Stimulated activated CD8-positive, alpha-beta memory T cell treated with anti-CD3 and anti-CD28 coated beads, Interleukin-15, amount 100 ng/mL, for 4 hours (primary cell): ENCODE measurements at places on chromosomes 7 and 10.

- DNase-seq: no peak
Observed at GRCh38 chr7:48049850-48050249, 14.5 kb downstream of the C7orf57 start.

DNA sequence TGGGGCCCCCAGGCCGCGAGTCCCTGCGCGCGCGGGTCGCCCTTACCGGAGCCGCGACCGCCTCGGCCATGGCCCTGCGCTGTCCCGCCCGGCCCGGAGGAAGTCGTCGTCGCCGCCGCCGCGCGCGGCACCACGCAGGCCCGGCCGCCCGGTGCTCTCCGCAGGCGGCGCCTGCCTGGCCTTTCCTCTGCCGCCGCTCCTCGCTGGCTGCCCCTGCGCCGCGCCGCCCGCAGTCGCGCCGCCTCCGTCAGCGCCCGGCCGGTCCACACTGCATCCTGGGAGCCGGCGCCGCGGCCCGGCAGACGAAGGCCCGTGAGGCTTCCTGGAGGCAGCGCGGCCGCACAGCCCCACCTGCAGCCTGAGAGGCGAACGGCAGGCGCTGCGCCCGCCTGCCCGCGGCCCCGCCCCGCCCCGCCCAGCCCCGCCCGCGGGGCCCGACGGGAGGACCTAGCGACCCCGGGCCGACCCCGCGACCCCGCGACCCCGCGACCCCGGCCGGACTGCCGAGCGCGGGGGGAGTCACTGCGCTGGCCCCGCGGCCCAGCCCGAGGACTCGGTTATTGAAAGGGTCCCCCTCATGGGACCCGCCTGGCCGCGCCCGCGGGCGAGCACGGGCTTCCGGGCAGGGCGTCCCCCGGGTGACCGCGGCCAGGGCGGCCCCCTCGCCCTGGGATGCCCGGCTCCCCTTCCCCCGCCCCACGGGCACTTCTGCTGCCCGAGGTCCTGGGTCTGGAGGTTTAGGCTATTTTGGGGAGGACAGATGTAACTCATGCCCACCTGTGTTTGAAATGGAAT lies at the start of gene ZNF746:
Gene ZNF746 (minus strand): TSS at position 343 of the 795 bp plus-strand sequence. CDS start 273 bp downstream, at position 70.
- DNase-seq: peak; percentile 56

DNA sequence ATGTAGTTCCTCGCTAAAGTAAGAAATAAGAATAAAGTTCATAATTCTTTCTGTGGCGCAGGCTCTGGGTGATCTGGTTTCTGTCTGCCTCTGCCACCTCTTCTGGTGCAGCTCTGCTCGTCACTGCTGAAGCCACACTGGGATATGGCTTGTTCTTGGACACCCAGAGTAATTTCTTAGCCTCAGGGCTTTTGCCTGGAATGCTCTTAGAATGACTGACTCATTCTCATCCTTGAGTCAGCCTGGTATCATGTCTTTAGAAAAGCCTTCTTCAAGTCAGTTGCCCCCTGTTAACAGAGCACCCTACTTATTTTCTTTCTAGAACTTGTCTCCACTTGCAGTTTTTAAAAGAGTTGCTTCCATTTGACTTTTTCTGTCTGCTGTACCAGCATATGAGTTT lies 2.0 kb downstream of the ZSCAN25 start:
- DNase-seq: no peak

DNA sequence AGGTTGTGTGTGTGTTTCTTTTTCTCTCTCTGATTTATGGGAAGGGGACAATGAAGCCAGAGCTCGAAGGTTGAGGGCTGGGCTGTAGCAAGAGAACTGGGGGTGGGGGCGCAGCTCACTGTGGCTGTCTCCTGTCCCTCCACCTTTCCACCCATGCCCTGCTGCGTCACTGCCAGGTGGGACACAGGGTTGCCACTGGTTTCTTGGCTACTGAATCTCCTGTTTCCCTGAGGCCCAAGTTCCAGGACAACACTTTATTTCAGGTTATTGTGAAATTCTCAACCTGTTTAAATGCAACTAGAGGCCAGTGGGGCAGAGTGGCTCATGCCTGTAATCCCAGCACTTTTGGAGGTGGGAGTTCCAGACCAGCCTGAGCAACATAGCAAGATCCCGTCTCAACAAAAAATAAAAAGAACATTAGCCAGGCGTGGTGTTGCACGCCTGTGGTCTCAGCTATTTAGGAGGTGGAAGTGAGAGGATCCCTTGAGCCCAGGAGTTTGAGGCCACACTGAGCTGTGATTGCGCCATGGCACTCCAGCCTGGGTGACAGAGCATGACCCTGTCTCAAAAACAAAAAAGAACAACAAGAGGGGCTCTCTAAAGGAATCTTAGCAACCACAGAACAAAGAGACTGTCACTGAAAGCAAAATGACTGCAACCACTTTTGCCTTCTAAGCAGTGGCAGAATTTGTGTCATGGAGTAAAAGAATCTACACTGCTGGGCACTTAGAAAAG lies 22.6 kb downstream of the TBATA start:
- DNase-seq: no peak

- no peak for DNase-seq
Observed at GRCh38 chr7:112898432-112899290, 108.5 kb upstream of the TMEM168 start.

- DNase-seq: no peak
Observed at GRCh38 chr10:125407000-125407502, 246.7 kb upstream of the CTBP2 start.

GRCh38 chr10:11339013-11339412 lies 272.4 kb downstream of the USP6NL start:
- DNase-seq: no peak

DNA sequence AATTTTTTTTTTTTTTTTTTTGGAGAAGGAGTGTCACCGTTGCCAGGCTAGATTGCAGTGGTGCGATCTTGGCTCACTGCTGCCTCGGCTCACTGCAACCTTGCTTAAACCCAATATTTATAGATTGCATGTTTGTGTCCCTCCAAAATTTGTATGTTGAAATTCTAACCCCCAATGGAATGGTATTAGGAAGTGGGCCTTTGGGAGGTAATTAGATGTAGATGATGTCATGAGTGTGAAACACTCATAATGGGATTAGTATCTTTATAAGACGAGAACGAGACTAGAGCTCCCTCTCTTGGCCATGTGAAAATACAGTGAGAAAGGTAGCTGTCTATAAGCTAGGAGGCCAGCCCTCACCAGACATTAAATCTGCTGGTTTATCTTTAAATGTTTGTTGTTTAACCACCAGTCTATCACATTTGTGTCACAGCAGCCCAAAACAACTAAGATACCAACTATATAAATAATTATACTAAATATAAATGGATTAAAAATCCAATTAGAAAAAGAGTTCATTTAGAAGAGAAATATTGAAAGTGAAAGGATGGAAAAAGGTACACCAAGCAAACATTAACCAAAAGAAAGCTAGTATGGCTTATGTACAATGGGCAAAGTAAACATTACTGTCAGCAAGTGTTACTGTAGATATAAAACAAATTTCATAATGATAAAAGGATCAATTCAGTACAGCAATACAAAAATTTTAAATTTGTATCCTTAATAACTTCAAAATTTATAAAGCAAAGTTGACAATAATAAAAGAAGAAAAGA lies 9.3 kb downstream of the TCAF1 start:
- DNase-seq: no peak

DNA sequence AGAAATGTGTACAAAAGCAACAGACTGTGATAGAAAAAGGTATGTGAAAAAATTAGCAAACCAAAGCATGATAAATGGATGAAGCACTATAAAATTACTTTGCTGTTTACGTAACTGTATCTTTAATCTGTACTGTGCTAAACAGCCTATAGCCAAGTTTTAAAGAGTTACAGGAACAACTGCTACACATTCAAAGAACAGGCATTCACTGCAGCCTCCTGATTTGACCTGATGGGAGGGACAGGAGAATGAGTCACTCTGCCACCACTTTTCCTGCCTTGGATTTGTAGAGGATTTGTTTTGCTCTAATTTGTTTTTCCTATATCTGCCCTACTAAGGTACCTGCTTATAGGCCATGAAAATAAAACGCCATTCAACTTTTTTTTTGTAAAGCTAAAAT lies 116.1 kb downstream of the FANK1 start:
- DNase-seq: no peak

DNA sequence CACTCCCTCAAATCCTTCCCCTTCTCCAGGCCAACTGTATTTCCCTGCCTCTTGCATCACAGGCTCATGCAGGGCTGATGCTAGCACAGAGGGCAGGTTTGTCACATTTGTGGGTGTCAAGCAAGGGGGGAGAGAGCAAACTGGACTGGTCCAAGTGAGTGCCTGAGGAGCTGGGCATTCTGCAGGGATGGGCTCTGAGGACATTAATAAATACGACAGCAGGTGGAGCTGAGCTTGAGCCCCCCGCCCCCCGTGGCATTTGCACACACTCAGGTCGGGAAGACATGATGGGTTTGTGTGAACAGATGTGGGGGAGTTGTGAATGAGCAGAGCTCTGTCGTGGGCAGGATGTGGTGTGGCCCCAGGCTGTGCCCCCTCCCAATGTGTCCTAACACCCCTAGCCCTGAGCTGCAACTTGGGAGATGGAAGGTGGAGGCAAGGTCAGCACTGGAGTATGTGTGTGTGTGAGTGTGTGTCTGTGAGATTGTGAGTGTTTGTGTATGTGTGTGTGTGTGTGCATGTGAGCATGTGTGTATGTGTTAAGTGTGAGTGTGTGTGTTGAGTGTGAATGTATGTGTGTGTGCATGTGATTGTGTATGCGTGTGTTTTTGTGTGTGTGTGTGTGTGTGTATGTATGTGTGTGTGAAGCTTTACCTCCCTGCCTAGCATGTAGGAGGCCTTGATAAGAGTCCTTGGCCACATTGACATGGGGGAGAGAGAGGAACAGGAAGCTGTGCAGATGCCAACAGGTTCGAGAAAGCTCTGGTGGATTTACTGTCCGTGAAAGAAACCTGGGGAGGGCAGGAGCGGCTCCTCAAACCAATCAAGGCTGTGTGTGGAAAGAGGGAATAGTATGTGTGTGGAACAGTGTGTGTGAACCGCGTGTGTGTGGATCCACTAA lies 9.1 kb downstream of the RASSF4 start:
- DNase-seq: no peak

- no peak for DNase-seq
Observed at GRCh38 chr7:4764402-4765007, 10.9 kb upstream of the AP5Z1 start.

- no peak for DNase-seq
Observed at GRCh38 chr10:29479981-29480954, 154.5 kb downstream of the SVIL start.

GRCh38 chr7:36157527-36158320 lies 4.7 kb downstream of the EEPD1 start:
- DNase-seq: no peak

GRCh38 chr7:4748231-4748681 lies 27.2 kb upstream of the AP5Z1 start:
- DNase-seq: no peak

GRCh38 chr7:39664057-39664456 lies 40.7 kb downstream of the RALA start:
- DNase-seq: no peak

- no peak for DNase-seq
Observed at GRCh38 chr10:35346248-35346647, 9.9 kb downstream of the CCNY start.

DNA sequence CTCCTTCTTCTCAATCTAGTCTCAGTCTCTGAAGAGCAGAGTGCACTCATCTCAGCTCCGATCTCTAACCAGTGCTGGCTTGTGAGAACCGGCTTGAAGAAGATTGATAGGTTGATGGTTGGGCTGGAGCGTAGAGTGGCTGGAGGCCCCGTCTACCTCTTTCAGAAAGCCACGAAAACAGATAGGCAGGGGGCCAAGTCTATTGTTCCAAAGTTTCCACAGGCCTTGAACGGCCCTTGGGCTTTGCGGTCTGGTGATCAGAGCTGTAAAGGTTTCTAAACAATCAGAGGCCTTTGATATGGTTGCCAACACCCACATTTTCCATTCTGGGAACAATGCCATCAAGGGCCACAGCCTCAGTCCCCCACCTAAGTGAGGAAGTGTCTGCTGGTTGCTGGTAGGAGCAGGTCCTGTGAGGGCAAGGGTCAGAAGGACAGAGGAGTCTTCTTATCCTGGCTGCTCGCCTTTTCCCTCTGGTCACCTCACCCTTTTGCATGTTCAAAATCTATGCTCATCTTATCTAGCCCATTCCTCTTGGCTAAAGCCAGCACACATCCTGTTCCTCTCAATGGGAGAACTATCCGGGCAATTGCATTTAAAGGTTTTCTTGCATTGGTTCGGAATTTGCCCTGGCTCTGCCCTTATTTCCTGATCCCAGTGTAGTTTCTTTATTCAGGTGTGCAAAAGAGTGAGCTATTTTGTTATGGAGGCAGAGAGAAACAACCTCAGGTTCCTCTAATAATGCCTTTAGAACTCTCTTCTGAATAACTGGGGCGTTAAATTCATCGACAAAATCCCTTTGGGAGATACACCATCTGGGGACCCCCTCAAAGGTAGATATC lies 70.3 kb upstream of the KMT2E start:
- no peak for DNase-seq

DNA sequence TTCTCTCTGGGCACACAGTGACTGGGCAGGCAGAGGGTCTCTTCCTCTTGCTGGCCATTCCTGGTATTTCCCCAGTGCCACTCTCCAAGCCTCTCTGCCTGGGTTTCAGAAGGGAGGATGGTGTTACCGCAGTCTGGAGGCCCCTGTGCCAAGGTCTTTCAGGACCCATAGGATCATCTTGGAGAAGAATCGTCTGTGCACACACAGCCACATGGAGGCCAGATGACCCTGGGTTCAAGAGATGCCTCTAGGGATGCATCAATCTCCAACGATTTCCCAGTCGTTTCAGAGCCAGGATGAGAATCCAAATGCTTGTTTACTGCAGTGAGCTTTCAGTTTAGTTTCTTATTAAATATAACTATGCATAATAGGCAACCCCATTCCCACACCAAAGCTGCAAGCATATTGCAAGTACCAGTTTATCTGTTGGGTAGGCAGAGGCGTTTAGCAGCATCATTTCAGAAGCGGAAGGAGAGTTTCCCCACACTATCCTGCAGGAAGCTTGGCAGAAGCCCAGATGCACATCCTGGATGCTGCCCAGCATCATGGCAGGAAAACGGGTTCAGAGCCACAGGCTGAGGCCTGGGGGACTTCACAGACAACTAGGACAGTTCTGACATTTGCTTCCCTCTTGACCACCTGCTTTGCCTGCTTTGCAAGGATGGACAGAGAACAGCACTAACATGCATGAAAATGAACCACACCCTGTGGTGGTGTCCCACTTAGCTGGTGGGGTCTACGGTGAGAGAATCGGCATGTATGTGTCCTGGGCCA lies 134.7 kb upstream of the FAM20C start:
- no peak for DNase-seq

GRCh38 chr10:65419629-65420028 lies 1506.2 kb upstream of the LRRTM3 start:
- no peak for DNase-seq

DNA sequence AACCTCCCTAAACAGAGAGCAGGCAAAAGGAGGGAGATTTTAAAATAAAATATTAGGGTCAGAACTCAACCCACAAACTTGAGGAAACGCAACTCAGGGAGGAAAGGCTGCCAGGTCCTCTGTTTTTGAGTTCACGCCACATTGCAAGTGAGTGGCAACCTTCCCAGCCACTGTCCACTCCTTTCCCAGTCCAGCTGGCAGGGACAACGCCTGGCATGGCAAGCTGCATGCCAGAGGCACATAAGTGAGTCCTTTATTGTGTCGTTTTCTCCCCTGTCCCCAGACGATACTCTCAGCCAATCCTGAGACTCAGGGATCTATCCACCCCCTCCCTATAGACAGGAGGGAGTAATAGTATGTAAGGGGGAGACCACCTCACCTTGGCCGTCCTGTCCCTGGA lies 22.4 kb downstream of the FBXW4 start:
- DNase-seq: no peak

- DNase-seq: no peak
Observed at GRCh38 chr10:5512881-5513612, 11.7 kb upstream of the CALML3 start.

- DNase-seq: no peak
Observed at GRCh38 chr10:44046605-44047004, 338.3 kb downstream of the CXCL12 start.

GRCh38 chr10:91010952-91011351 lies 90.1 kb upstream of the ANKRD1 start:
- DNase-seq: no peak
